ENCODE measurements at places on chromosomes 12 and 14.

DNA sequence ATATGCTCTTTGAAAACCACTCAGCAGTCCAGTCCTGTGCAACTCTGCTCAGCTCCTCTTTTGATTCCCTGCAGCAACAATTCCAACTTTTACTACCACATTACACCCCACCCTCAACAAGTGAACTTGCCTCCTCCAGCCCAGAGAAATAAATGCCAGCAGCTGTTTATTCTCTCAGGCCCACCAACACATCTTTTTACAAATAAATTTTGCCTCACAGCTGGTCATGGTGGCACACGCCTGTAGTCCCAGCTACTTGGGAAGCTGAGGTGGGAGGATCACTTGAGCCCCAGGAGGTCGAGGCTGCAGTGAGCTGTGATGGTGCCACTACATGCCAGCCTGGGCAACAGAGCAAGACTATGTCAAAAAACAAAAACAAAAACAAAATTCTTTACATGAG is 9.8 kb downstream of the SNX6 start:
- no peak for DNase-seq

DNA sequence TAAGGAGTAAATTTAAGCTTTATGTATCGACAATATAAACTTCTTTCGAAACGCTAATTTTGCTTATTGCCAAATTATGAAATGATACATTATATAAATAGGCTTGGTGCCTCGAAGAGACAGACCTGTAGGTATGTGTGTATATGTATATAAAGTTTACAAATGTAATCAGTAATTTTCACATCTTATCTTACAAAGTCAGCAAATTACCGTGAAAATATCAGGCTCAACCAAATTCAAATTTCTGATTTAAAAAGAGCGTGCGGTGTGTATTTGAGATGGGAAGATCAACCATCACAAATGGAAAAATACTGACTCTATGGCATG is 605 bp downstream of the ZCRB1 start:
- no peak for DNase-seq

DNA sequence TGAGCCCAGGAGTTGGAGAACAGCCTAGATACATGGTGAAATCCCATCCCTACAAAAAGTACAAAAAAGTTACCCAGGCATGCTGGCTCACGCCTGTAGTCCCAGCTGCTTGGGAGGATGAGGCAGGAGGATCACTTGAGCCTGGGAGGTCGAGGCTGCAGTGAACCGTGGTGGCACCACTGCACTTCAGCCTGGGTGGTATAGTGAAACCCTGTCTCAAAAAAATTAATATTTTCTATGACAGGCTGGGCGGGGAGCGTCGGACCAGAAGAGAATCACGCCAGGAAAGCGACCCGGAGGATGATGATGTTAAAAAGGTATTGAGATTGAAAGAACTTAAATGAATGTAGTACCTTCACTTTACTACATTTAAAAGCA is 2.1 kb downstream of the PNN start:
- DNase-seq: no peak

GRCh38 chr12:42584651-42585111 is 4.9 kb downstream of the PRICKLE1 start:
- DNase-seq: no peak

DNA sequence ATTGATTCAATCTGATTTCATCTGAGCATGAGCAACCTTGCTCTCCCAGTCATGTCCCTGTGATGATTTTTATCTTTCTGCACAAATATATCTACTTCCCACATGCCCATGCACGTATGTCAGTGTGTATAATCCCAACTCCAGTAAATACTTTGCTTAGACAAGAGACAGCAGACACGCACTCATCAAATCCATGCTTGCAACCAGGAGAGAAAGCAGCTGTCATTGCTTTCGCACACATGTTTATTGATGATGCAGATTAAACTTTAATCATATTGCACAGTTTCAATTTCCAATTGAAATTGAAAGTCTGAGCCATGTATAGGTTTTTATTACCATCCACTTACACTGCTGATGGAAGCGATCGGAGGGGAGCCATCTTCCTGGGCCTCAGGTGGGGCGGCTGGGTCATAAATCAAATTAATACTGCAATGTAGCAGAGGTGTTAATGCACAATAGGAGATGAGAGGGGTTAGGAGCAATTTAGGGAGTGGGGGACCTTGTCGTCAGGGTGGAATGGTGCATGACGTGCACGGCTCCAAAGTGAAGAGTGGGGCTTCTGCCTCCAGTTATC is 68.6 kb upstream of the SRRM4 start:
- no peak for DNase-seq

GRCh38 chr12:104212516-104212915 is 3.1 kb upstream of the TXNRD1 start:
- DNase-seq: no peak

GRCh38 chr12:119307747-119308146 is 26.8 kb upstream of the CCDC60 start:
- DNase-seq: no peak
